Stimulated activated CD4-positive, alpha-beta T cell treated with anti-CD3 and anti-CD28 coated beads, Interleukin-2, amount 100 ng/mL, for 4 hours (primary cell): ENCODE measurements at places on chromosomes 7 and 10.

GRCh38 chr7:23000597-23001360 lies 13.2 kb downstream of the HYCC1 start:
- no peak for DNase-seq

GRCh38 chr10:111967547-111967946 lies 216.0 kb downstream of the GPAM start:
- no peak for DNase-seq

GRCh38 chr7:18906901-18907300 lies 210.5 kb downstream of the TWIST1 start:
- DNase-seq, result no peak

GRCh38 chr10:78992333-78992732 lies 76.4 kb upstream of the ZMIZ1 start:
- no peak for DNase-seq

GRCh38 chr10:72260239-72260975 lies 13.3 kb upstream of the DDIT4 start:
- peak; percentile 65 for DNase-seq

- DNase-seq, result no peak
These were observed 13.1 kb upstream of the CFAP46 start for GRCh38 chr10:132955479-132955878.

DNA sequence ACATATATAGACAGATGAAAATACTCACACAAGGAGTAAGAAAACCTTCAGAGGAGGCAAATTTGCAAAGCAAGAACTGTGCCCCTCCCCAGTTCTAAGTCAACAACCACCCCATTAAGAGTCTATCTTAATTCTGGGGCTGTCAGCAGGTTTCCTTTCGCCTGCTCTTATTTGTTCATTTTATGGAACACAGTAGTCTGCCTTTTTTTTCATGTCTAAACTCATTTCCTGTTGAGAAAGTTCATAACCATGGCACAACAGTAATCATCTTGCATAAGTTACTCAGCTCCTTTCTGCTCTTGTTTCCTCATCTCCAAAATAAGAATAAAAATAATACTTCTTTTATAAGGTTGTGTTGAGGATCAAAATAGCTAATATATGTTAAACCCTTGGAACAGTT lies 25.8 kb upstream of the AMPH start:
- no peak for DNase-seq

DNA sequence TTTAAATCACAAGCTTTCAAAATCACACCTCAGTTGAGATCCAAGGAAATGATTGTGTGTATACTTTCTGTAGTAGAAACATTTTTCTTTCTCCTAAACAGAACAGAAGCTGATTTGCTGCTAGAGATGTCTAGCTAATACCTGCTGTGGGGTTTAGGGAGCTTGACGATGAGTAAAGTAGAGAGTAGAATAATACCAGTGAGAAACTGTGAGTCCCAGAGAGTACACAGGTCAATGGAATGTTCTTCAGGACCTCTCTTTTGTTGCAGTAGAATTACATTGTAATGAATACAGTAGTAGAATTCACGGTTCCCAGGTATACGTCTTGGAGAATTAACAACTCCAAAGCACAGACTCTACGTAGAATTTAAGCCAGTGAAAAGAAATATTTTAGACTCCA lies 18.0 kb downstream of the TRUB1 start:
- DNase-seq, result no peak

- DNase-seq, result no peak
These were observed 63.9 kb upstream of the GHITM start for GRCh38 chr10:84075226-84076046.

DNA sequence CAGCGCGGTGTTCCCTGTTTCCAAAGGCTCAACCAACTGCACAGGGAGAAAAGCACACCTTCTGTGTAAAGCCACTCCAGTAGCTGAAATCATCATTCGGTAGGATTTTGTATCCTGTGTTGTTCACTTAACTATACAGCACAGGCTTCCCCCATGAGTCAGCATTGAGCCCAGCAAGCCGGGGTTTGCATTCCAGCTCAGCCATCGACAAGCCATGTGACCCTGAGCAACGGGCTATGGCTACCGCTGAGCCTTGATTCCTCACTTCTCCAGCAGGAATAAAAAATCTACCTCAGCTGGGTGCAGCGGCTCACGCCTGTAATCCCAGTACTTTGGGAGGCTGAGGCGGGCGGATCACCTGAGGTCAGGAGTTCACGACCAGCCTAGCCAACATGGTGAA lies 44.1 kb upstream of the ATP6V0A4 start:
- no peak for DNase-seq

DNA sequence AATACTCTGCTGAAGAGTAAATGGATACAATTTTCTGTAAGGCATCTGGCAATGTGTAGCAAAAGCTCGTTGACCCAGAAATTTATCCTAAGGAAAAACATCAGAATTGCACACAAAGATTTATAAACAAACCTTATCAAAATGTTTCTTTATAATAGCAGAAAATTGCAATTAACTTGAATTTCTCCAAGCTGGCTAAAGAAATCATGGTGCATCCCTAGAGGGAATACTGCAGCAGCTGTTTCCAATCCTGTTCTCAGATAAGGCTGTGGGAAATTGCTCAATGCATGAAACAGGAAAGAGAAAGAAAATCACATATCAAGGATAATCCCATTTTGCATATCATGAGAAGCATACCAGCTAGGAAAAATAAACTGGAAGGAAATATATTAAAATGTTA lies 18.7 kb downstream of the TACR2 start:
- no peak for DNase-seq

- DNase-seq, result no peak
These were observed 138.9 kb downstream of the CACNB2 start for GRCh38 chr10:18279173-18279572.

DNA sequence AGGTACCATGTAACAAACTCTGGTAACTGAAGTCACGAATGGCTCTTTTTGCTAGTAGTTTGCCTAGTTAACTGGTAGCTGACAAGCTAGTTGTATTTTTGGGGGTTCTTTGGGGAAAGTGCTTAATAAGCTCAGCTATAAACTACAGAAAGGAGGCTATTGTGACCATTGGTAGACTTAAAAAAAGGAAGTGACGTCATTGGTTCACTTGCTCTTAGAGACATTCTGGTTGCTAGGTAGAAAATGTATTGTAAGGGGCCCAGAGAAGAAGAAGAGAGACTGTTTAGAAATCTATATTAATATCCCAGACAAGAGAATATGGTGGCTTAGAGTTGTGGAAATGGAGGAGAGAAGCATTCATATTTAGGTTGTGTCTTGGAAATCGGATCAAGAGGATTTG lies 103.0 kb downstream of the NXPH1 start:
- DNase-seq, result no peak

- no peak for DNase-seq
These were observed 9.8 kb upstream of the PLAC9 start for GRCh38 chr10:80122746-80123145.

GRCh38 chr7:108589199-108589598 lies 19.5 kb downstream of the DNAJB9 start:
- no peak for DNase-seq

DNA sequence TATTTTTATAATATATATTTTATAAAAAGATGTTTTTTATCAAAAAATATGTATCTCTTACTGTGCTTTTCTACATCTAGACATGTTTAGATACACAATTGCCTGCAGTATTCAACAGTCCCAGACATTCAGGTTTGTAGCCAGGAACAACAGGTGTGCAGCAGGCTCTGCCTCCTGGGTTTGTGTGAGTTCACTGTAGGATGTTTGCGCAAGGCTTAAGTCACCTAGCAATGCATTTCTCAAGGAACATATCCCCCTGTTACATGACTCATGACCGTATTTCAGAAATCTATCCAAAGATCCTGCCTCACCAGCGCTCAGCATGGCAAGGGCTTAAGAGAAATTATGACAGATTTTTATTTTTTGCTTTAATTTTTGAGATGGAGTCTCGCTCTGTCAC lies 41.5 kb downstream of the PITRM1 start:
- no peak for DNase-seq

DNA sequence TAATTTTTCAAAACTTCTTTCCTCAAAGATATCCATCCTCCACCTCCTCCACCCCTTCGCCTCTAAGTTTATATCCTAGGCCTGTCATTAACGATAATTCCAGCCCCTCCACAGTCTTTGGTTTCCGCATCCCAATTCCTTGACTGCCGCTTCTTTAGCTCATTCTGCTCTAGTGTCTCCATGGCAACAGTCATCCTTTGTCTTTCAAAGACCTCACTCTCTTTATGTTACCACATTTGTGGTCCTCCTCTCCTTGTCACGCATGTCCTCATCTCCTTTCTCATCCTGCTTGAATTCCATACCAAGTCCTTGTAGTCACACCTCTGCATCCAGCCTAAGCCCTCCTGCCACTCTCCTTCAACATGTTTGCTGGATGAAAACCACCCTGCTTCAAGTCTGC lies 511.2 kb upstream of the KLF6 start:
- DNase-seq, result no peak

GRCh38 chr10:132139526-132139925 lies 47.2 kb upstream of the DPYSL4 start:
- DNase-seq, result no peak

DNA sequence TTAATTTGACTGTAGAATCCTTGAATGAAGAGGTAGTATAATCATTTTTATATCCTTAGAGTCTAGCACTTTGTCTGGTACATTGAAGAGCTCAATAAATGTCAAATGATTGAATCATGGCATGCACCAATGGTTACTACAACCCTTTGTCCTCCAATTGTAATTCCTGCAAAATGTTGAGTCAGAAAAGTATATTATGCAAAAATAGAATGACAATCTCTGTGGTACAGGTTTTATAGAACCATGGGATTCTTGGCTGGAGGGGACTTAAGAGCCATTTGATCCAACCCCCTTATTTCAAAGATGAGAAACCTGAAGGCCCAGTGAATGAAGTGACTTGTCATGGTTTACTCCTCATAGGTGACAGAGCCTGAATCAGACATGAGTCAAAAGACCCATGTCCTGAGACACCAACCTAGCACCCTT lies 30.9 kb upstream of the SMKR1 start:
- DNase-seq, result no peak

- no peak for DNase-seq
These were observed 264.3 kb upstream of the RNF32 start for GRCh38 chr7:156376317-156376716.
